ENCODE measurements at places on chromosomes 13 and 19.

DNA sequence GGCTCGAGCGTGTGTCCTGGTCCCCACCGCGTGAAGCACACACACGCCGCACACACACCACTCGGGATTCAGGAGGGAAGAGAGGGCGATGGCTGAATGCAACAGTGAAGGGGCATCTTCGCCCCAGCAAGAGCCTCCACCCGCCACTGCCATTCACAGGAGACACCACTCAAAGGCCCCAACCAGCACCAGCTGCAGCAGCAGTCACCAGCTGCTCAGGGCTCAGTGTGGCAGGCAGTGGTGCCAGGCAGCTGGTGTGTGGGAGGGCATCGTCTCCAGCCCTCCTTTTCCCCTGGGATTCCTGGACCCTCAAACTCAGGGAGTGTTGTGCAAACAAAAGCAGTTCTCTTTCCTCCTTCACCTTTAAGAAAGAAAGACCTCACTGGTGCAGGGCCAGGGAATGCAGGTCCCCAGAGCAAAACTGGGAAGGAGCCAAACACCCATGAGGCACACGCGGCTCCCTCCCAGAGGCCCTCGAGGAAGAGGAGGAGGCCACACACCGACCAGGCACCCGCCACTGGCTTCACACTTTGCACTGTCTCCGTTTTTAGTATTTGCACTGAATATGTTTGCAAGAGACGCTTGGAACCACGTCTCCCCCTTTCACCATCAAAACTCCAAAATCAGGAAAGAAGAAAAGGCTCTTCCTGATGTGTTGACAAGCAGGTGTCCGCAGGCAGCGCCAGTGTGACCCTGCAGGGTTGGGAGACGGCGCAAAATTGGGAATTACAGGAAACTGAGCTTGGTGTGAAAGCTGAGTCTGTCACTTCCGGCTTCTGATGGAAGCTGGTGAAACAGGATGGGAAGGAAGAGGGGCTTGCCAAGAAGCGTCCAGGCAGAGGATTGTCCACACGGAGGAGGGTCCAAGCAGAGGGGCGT lies 26.4 kb upstream of the F7 start:
- DNase-seq: no peak

DNA sequence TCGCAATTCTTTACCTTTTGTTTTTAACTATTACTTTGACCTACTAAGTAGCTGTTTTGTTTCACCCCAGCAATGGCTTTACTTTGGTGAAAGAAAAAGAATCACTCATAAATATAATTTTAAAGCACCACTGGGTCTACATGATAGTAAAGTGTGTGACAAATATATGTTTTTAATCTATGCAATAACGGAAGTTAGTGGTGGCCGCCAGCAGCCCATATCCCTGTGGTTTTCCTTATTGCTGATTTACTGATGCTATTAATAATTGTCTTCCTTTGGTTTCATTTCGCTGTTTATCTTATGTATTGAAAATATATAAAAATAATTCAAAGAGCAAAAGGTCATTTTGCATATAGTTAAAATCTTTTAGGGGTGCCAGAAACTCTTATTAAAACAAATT lies 491.3 kb downstream of the DIAPH3 start:
- DNase-seq: no peak

DNA sequence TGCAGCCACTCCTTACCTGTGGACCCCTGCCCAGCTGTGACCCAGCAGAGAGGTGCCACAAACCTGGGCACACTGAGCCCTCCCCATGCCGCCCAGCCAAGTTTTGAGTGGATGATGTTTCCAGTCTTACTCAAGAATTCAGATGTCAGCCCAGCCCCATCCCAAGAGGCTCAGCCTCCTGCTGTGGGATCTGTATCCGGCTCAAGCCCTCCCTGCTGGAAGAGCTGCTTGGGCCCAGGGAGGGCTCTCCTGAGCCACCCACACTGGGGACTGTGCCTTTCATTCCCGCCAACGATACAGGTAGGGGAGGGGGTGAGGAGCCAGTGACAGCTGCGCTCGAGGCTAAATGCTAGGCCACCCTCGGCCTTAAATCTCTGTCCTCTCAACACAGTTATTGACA lies 5.9 kb upstream of the SLC7A9 start:
- no peak for DNase-seq

DNA sequence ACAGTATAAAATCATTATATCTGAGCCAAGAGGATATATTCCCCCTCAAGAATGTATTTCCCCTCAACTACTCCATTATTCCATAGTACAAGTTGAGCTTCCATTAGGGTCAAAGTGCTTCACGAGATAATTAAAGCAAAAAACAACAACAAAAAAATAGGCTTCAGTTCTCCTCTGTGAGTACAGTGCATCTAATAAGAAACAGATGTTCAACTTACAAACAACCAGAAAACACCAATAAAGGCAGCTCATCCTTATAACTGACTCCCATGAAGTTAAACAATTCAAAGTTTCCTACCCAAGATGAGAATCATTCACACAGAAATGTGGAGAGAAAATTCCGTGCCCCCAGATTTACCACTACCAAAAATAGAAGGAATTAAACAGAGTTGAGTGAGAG lies 854.4 kb downstream of the PCDH9 start:
- DNase-seq: no peak

GRCh38 chr13:44212633-44213396 lies 160.8 kb upstream of the SERP2 start:
- DNase-seq: no peak

DNA sequence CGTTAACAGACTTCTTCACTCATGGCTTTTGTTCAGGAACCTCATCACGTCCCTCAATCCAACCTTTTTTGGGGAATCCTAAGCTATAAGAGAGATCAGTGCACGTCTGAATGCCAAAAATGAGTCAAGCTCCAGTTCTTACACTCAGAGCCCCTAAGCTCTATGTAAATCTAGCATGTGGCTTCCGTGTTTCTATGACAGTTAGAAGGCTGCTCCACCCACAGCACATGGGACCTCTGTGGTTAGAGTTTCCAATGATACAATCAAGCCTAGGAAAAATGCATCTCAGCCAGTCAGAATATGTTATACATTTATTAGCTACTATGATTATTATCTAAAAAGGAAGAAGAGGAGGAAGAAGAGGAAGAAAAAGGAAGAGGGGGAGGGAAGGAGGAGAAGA lies 135.9 kb downstream of the ENOX1 start:
- no peak for DNase-seq

Data from activated CD4-positive, alpha-beta T cell treated with anti-CD3 and anti-CD28 coated beads for 48 hours (primary cell).